ENCODE measurements at places on chromosomes 5 and 9.

DNA sequence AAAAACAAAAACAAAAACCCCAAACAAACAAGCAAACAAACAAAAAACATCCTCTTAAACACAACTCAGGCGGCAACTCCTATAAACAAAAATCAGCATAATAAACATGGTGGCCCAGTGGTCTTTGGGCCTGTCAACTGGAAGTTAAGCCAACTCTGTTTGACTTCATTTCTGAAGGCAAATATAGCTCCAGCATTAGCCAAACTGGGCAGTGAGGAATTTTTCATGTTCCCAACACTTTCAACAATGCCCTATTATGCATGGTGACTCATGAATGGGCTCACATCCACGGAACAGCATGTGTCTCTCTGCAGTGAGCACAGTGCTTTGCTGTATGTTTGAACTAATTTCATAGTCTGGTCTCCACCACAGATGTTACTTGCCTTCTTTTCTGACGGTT is 143.9 kb upstream of the STC2 start:
- no peak for DNase-seq

GRCh38 chr9:13513286-13513685 is 233.8 kb upstream of the MPDZ start:
- no peak for DNase-seq

GRCh38 chr9:98359569-98359968 is 104.1 kb upstream of the TBC1D2 start:
- DNase-seq: no peak

- no peak for DNase-seq
These were observed 274.4 kb downstream of the HINT1 start for GRCh38 chr5:130890610-130891009.

GRCh38 chr5:150780187-150780692 is 1.7 kb downstream of the SMIM3 start:
- no peak for DNase-seq

DNA sequence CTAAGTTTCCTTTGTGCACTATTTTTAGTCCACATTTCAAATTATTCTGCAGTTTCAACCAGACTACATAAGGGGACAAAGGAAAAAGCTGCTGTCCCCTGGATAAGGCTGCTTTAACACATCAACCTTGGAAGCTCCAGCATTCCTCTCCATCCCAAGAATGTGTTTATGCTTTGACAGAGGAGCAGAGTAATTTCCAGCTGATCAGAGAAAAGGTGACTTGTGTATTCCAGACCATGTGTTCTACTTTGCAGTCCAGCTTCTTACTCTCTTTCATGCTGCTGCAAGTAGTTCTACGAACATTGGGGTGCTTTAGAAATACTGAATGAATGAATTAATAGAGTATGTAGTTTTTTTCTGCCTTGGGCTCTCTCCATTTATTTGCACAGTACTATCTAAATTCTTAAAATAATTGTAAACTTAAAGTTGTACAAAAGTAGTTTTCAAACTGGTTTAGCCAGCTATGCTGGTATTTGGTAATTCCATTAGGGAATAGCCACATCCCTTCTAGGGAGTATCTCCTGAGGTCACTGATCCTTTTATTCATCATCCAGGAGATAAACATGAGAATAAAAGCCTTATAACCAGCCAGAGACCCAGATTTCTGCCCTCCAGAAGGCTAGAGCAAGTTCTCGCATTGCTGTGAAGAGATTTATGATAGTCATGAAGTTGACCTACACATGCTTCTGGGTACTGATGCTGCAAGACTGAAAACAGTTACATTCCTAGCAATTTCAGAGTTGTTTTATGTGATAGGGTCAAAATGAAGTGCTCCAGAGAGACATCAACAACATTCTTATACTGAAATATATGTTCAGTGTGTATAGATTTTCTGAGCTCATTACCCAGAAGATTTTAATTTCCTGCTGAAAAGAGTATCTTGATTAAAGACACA is 215.2 kb downstream of the COMMD10 start:
- no peak for DNase-seq

GRCh38 chr5:11679676-11680075 is 224.6 kb downstream of the CTNND2 start:
- DNase-seq: no peak

DNA sequence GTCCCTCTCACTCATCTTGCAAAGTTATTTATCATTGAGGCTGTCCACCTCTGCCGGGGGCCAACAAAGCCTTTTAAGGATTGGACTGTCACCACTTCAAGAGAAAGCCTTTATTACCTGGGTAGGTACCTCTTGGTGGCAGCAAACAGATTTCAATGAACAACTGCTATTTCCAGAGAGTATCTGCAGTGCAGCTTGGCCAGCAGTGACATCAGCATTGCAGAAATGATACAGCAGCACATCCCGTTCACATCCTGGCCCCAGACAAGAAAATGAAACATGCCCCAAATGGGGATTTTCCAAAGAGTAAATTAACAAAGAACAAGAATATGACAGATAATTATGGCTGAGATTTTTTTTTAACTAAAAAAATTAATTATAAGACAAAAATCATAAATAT is 2.3 kb upstream of the SPATA6L start:
- DNase-seq: no peak

DNA sequence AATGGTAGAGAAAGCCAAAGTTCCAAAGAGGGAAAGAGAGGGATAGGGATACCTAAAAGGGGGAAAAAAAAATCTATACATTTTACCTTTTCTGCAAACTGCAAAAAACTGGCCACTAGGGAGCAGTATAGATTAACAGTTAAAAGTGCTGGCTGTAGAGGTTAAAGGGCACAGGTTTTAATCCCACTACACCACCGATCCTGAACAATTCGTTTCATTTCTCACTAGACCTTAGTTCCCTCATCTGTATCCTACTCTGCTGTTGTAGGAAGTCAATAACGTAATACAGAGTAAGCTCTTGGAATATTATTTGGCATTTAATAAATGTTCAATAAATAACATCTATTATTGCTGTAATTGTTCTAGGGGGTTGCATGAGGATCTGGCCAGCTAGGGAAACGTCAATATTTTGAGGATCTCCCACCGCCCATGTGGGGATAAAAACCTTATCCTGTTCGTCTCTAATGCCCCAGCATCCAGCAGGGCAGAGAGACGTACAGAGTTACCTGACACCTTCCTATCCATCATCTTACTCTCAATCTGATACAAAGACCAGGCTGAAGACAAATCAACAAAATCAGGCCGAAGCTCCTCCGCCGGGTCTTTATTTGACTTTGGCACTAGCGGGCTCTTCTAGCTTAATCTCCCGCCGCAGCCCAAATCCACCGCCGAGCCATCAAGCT is 757 bp downstream of the CDC26 start:
- DNase-seq: peak; percentile 5

- DNase-seq: no peak
These were observed 5.3 kb downstream of the OR2S2 start for GRCh38 chr9:35952526-35953191.

GRCh38 chr9:116270546-116270945 is 117.0 kb downstream of the PAPPA start:
- no peak for DNase-seq

DNA sequence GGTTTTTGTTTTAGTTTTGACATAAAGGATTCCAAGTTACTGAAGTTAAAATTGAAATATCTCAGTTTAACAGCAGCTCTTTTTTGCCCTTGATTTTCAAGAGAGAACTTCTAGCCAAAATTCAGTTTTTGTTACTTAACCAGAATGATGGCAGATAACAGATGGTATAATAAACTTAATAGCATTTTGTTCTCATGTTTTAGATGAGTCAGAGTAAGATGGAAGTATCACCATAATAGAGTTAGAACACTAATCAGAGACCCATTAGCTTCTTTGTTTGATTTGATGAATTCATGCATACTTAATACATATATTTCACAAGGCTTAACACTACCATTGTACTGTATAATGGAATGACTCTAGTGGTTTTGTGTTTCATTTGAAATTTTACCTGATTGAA is 11.9 kb downstream of the ZCCHC9 start:
- no peak for DNase-seq

DNA sequence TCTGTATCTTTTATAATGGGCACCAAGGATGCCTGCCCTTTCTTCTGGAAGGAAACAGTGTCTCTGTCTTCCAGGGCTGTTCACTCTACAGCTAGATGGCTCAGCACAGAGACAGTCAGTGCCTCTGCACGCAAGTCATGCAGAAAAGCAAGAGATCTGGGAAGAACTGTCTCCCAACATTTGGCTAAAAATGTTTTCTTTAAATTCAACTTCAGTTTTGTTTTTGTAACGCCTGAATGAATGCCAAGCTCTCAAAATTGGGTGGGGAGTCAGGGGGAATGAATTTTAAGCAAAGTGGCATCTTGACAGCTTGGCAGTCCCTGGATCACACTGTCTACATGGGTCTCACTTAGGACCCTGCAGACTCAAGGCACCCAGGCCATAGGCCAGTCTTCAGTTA is 12.6 kb downstream of the OLFML2A start:
- no peak for DNase-seq

GRCh38 chr9:16136961-16137360 is 584.1 kb downstream of the CCDC171 start:
- no peak for DNase-seq

- no peak for DNase-seq
These were observed at the start of gene ABO for GRCh38 chr9:133275105-133276000. Gene ABO (minus strand): TSS chr9:133275201.

- DNase-seq: no peak
These were observed 8.7 kb upstream of the AGPAT2 start for GRCh38 chr9:136695955-136696354.

- no peak for DNase-seq
These were observed 6.7 kb upstream of the ISL1 start for GRCh38 chr5:51376509-51376908.

- DNase-seq: no peak
These were observed 149.5 kb downstream of the FANCC start for GRCh38 chr9:95167998-95168397.

GRCh38 chr9:107971241-107971640 is 481.7 kb upstream of the KLF4 start:
- no peak for DNase-seq

DNA sequence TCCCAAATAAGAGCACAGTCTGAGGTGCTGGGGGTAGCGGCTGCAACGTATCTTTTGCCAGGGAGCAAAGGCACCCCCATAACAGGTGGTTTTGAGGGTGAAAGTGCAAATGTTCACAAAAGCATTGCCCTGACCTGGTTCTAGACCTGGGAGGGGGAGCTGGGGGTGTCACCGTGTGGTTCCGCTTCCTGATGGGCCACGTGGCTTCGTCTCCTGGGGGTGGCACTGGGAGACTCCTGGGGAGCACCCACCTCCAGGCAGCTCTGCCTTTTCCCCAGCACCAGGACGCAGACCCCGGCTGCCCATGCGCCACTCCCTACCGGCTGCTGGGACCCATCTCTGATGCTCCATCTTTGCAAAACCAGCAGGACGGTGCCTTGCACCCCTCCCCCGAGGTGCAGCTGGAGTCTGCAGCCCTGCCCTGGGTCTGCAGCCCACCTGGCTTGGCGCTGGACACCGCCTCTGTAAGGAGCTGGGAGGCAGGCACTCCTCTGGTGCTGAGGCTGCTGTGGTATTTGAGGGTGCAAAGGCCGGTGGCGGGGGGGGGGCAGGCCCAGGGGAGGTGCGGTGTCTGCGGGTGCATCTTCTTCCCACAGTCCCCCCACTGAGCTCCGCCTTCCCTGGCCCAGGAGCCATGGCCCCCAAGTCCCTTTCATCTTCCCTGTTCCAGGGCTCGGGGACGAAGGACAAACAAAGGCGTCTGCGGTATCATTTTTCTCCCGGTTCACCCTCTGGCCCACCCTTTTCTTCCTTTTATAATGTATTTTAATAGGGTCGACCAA is 29.8 kb upstream of the RXRA start:
- no peak for DNase-seq

DNA sequence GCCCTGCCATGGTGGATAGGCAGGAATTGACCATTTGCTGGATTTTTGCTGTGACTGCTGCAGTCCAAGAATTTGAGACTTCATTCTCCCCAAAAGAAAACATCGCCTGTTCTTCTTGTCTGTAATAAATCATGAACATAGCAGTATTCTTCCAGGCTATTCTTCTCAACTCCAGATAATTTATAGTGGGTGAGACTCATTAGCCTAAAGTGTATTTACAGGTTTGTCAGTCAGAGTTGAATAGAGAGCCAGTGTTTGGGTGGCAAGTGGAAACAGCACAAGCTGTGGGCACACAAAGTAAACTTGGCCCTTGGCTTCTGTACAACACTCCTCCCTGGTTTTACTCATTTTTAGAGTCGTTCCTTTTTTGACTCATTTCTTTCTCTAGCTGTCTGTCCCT is 128.2 kb upstream of the VCAN start:
- no peak for DNase-seq

- DNase-seq: no peak
These were observed 178.5 kb upstream of the PITX1 start for GRCh38 chr5:135212361-135213026.

GRCh38 chr5:2008851-2009629 is 126.3 kb upstream of the IRX4 start:
- DNase-seq: no peak

GRCh38 chr9:75892216-75892911 is 1.9 kb downstream of the PCSK5 start:
- DNase-seq: no peak
